ENCODE measurements at places on chromosomes 6 and 20.

DNA sequence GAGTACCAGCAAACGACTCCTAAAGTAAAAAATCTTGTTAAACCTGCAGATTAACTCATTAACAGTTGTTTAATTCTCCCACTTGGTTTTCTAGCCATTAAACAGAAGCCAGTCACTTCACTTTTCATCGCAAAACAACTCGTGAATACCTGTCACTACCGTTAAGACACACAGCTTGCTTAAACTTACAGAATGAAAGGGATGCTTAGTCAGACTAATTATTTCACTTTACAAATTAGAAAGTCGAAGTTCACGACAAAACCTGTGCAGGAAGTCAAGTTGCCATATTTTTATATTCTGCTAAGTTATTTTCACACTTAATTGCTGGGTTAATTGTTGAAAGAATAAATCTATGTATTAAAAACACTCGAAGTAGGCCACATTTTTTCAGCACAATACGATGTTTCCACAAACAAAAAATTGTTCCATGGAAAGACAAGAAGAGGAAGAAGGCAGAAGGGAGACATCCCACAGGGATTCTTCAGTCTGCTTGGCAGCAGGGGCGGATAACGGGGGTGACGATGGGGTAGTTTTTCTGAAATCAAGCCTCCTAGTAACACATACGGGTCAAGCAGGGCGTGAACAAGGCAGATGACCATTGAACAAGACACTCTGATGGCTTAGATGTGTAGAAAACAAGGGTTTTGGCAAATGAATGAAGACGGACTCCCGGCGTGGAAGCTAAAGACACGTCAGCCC, 933 bp downstream of the SSR1 start:
- peak; percentile 69 for DNase-seq

DNA sequence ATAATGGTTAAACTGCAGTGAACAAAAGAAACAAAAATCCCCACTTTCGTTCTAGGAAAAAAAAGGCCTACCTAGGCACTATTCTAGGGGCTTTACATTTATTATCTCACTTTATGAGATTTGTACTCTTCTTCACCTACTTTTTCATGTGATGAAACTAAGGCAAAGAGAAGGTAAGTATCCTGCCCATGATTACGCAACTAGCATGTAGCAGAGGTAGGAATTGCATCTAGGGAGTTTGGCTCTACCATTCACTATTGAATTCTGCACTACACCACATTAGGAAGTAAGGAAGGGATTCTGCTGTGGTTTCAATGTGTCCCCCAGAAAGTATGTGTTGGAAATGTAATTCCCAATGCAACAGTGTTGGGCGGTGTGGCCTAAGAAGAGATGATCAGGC, 11.4 kb upstream of the C6orf141 start:
- DNase-seq = no peak

DNA sequence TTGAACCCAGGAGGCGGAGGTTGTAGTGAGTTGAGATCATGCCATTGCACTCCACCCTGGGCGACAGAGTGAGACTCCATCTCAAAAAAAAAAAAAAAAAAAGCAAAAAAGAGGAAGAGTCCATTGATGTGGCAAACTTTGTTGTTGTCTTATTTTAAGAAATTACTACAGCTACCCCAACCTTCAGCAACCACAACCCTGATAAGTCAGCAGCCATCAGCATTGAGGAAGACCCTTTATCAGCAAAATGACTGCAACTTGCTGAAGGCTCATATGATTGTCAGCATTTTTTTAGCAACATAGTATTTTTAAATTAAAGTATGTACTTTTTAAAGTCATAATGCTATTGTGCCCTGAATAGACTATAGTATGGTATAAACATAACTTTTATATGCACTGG, 48.8 kb downstream of the ZFP64 start:
- peak; percentile 40 for DNase-seq

DNA sequence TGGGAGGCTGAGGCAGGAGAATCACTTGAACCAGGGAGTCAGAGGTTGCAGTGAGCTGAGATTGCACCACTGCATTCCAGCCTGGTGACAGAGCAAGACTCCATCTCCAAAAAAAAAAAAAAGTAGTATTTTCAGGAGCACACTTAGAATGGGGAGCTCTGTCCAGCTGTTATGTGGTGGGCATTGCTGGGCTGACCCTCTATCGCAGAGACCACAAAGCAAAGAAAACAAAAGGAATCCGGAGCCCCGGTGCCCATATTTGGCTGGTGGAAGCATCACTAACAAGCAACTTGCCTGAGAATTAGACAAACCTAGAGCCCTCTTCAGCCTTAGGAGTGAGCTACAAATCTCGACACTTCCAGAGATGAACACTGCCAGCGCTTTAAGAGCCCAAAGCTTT, 137.3 kb upstream of the GPR6 start:
- no peak for DNase-seq

Data from inflammatory macrophage (primary cell).